ENCODE measurements at places on chromosomes 12 and 14.

DNA sequence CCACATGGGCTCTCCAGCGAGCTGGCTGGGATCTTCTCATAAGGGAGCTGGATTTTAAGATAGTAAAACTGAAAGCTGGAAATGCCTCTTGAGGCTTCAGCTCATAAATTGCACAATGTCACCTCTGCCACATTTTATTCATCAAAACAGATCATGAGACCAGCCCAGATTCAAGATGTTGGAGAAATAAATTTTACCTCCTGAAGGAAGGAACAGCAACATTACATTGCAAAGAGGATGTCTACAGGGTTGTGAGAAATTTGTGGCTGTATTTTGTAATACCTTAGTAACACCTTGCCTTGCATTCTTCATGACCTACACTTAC lies 43.1 kb upstream of the KRR1 start:
- no peak for DNase-seq

DNA sequence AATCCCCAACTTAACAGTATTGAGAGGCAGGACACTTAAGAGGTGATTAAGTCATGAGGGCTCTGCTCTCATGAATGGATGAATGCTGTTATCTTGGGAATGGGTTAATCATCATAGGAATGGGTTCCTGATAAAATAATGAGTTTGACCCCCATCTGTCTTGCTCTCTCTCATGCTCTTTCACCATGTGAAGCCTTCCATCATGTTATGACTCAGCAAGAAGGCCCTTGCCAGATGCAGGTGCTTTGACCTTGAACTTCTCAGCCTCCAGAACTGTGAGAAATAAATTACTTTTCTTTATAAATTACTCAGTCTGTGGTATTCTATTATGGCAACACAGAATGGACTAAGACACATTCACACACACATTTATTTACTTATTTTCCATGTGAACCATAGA lies 89.0 kb upstream of the PPM1H start:
- DNase-seq, result no peak

GRCh38 chr12:47021298-47021697 lies 58.1 kb upstream of the PCED1B start:
- peak; percentile 50 for DNase-seq

GRCh38 chr12:49260166-49260565 lies 4.7 kb upstream of the TUBA1C start:
- DNase-seq, result no peak

DNA sequence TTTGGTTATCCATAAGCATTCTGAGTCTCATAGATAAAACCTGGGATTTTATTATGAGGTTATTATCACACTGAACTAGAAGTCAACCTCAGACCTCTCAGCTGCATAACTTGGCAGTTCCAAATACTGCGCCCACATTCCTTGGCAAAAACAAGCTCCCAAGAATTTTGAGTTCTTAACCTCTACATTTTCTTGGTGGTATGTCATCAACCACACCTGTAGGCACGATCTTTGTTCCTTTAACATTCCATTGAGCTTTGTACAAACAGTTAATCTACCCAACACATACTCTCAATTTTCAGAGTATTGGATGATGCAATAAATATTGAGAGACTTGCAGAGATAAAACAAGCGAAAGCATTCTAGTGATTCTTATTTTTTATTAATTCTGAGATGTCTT lies 371.8 kb upstream of the PRICKLE1 start:
- peak; percentile 49 for DNase-seq

DNA sequence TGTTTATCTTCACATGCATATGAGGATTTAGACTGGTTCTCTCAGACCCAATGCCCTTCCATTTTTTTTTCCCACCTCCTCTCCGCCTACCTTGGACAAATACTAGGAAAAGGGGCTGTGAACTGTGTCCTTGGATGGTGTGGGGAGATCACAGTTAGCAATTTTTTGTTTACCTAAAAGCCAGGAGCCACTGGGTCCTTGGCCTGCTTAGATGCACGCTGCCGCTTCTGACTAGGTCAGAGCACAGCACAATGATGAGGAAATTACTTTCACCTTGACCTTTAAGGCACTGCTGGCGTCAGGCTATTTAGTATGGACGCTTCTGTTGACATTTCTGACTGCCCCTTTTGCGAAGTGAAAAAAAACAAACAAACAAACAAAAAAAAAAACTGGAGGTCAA lies 1.9 kb downstream of the CCDC38 start:
- no peak for DNase-seq

DNA sequence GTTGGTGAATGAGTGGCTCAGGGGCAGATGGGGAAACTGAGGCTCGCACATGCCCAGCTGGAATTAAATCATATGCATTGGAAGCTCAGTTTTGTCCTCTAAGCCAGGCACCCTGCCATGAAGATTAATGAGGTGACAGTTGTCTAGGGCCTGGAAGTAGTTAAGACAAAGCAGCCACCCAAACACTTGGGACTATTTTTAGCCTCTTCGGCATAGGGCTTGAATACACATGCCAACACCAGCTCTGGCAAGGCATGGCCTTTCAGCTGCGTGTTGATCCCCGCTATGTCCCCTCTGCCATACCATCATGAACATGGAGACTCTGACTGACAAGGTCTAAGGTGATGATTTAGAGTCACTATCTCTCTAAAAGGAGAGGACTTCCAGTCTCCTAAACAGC lies 250.2 kb downstream of the KSR2 start:
- no peak for DNase-seq

GRCh38 chr12:120078868-120079267 lies 37.7 kb downstream of the RAB35 start:
- no peak for DNase-seq

GRCh38 chr12:65826353-65827171 lies 2.3 kb downstream of the HMGA2 start:
- DNase-seq, result peak; percentile 55

DNA sequence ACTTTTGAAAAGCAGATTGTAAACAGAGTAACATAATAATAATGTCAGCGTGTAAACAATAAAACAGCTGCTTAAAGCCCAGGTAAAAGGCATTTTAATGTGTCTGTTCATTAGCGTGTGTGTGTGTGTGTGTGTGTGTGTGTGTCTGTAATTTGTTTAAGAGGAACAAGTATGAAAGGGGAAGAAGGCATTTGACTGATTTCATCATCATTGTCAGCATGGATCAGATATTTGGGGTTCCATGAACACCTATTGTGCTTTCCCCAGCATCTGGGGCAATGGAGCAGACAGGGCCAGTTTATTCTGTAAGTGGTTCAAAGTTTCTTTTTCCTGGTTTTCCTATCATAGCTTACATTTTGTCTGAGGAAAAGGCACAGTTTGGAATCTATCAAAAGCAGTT lies 28.9 kb downstream of the SLC25A21 start:
- no peak for DNase-seq

DNA sequence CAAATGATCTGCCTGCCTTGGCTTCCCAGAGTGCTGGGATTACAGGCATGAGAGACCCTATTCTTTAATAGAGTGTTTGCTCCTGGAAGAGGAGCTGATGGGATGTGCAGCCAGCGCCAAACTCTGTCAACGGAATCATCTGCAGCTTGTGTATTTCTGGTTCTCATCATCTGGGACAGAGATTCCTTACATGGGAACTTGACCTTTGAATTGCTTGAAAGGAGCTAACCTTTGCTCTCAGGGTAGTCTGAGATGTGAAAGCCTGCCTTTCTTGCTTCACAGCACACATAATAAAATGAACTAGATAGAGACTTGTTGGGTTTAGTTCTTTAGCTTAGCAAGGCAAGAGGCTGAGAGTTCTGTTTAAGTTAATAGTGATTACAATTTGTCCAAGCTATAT lies 120.0 kb downstream of the OTOGL start:
- no peak for DNase-seq
